ENCODE measurements at places on chromosomes 11 and 22.

GRCh38 chr11:17927681-17928343, 85.0 kb downstream of the SERGEF start:
- no peak for DNase-seq

DNA sequence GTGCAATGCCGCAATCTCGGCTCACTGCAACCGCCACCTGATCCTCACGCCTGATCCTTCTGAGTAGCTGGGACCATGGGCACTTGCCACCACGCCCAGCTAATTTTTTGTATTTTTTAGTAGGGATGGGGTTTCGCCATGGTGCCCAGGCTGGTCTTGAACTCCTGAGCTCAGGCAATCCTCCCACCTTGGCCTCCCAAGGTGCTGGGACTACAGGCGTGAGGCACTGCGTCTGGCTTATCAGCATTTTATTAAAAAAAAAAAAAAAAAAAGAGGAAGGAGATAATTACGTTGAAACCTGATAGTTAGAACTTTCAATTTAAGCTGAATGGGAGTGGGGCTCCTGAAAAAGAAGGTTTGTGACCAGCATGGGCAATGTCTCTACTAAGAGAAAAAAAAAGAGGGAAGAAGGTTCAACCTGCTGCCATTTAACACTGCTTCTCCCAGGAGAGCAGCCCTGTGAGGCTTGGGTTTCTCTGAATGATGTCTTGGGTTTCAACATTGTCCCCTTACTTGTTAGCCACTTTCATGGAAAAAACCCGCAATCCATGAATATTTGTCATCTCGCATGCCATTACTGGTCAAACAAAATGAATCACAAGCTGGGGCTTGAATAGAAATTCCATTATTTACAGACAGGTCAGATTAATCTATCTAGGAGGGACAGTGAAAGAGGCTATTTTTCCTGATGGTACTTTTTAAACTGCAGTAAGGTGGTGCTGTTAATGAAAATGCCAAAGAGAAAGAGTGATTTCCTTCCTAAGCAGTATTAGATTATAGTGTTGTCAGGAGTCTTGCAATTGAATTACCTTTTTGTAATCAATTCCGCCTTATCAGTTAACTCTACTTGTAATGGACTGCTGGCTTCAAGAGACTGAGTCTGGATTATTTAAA, 72.5 kb downstream of the PACS1 start:
- no peak for DNase-seq

DNA sequence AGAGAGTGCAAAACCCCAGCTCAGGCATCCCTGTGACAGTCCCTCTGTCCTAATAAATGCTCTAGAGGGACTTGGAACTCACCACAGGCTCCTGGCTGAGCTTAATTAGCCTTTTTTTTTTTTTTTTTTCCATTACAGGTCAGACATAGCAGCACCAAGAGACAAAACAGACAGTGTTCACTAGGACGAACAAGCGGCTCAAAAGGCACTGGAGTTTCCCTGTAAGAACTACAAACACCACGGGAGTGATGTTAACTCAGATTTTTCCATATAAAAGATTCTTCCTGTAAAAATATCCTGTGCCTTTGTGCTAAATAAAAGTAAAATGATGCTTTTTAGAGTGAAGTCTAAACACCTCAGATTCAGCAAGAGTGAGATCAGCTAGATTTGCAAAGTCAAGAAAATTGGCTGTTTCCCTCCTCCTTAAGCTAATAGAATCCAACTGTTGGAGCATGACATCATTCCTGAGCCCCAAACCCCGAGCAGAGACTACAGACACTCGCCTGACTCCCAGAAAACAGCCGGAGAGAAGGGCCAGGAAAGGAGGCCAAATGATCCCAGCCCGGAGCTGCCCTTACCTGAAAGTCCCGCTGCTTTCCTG, 101.0 kb upstream of the AKIP1 start:
- no peak for DNase-seq

DNA sequence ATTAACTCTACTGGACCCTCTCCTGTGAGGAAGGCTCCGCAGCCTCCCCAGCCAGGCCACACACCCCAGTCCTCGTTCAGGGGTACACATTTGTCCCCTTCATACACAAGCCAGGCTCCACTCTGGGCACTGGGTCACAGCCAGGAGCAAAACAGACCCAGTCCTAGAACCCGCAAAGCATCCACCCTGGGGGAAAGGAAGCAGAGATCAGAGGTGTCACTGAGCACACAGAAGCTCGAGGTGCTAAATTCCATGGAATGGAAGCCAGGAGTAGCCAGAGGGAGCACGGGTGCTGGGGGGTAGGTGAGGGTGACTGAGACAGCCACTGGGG, 43.6 kb upstream of the TH start:
- DNase-seq, result no peak

DNA sequence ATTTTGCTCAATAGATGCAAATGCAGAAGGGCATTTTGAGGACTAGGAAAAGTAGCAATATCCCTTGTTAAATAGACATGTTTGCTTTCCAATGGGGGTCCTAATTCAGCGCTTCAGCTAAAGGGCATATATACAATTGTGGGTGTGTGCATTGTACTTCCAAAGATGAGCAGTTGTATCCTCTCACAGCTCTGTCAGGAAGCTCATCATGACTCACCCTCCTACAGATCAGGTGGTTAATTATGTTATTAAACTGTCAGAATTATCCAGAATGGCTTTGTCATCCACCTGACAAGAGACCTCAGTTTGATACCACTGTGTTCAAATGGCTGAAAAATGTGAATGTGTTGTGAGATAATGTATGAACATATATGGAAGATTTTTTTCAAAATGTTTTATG, 252.2 kb upstream of the MTNR1B start:
- no peak for DNase-seq
